Activated CD4-positive, alpha-beta T cell treated with anti-CD3 and anti-CD28 coated beads, Interleukin-2, amount 50 U/mL, for 16 hours (primary cell): ENCODE measurements at places on chromosomes 5 and 9.

GRCh38 chr5:61020415-61020814 is 75.4 kb downstream of the NDUFAF2 start:
- DNase-seq: no peak

DNA sequence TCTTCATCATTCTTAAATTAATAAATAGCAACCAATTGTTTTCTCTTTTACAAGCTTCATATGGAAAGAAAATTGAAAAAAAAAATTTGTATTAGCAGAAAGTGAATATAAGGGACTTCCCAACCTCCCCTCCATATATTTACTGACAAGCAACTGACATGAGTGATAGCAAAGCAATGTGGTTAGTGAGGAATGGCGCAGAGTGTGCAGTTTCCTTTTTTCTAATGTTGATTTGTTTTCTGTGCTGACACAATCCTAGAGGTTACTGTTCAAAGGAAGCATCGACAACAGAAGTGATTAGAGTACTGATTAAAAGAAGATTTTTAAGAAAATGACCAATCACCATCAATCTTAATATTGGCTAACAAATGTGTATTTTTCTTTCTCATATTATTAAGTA is 1.7 kb upstream of the PTGER4 start:
- peak; percentile 84 for DNase-seq

DNA sequence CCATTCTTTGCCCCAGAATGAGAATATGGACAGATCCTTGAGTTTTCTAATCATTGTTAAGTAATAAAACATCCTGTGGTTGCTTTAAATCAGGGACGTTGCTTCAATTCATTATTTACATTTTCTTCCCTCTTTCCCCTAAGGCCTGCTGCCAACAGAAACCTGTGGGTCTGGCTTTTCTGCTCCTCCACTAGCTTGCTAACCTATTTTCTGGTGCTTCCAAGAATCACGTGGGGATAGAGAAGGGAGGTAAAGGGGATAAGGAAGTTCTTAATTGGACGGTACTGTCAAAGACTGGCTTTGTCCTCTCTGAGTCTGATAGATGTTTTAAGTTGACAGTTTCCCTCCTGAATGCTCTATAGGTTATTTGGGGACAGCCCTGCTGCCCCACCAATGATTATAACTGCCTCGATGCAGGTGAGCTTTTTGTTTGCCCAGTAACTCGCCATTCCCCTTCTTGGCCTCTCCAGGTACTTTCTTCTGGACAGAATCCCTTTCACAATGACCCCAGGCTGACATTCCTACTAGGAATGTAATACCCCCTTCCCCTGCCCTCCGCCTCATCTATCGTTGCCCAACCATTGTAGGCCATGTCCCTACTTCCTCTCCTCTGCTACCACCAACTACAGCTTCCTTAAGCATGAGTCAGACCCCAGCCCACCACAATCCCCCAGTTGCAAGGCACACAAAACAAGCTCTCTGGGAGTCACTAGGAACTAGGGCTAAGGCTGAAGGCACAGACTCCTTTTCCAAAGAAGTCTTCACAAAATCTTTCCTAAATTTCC is 19.9 kb upstream of the CPEB4 start:
- no peak for DNase-seq

GRCh38 chr5:137666901-137667300 is 69.0 kb downstream of the KLHL3 start:
- DNase-seq: no peak

- peak; percentile 52 for DNase-seq
These were observed 23.1 kb upstream of the CNOT6 start for GRCh38 chr5:180470966-180471582.

DNA sequence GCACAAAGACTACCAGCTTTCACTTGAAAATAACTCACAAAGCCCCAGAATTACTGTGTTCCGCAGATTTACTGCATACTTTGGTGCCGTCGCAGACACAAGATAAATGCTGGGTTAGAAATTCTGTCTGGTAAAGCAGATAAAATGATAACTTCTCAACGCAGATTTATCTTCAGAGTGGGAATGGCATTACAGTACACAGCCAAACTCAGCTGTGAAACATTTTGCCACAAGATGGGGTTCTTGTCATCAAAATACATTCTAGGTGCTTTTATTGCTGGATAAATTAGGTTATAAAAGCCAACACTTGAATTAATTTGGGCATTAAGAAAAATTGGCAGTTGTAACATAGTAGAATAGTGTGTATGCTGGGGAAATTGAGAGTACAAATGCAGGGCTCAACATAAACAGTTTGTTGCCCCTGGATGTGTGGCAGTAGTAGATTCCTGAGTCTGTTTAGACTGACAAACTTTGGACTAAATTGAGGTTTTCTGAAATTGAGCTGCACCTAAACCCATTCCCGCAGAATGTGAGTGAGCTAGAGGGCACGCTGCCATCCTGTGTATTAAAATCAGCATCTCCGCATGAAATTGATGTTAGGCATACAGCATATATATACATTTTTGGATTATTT is 61.1 kb downstream of the LMNB1 start:
- no peak for DNase-seq
